KBM-7 (cell line): ENCODE measurements at places on chromosomes 3 and 15.

DNA sequence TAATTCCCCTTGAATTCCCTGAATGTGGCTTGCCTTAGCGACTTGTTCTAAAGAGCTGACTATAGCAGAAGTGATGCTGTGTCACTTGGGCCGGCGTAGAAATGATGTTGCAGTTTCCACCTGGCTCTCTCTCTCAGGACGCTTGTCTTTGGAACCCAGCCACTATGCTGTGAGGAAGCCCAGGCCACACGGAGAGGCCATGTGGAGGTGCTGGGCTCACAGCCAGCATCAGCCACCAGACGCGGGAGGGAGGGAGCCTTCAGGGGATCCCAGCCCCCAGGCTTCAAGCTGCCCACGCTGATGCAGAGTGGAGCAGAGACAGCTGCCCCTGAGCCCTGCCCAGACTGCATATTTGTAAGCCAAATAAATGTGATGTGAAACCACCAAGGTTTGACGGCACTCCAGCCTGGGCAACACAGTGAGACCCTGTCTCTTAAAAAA is 18.6 kb downstream of the RNU5B-1 start:
- peak; percentile 57 for DNase-seq

DNA sequence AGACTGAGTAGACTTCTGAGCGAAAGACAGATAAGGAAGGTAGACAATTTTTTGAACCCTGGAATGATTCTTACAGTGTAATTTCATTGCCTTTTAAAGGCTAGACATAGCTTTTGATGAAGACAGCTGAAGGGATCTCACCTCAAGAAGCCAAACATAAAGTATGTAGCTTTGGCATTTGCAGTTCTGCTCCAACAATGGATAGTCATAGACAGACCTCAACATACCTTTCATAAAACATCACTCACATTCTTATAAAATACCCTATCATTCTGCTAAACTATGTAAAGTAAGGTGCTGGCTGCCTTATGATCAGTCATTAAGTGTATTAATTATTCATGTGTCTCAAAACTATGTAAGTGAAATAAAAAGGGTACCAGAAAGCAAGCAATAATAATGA is 70.0 kb downstream of the UBE3A start:
- DNase-seq = no peak

DNA sequence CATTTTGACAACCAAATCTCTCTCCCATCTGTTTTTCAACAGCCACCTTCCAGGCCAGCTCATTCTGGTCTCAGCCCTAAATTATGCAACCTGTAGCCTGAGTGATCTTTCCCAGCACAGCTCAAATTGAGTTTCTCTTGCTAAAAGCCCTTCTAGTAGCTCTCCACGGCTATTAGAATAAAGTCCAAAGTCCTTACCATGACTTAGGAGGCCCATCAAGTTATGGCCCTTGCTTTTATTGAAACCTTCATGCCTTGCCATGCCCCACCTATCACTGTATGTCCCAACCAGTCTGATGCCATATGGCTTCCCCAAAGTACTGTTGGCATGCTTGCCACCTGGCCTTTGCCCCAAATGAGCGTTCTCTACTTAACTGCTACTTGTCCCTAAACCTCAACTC is 303.5 kb upstream of the GADL1 start:
- DNase-seq = no peak

DNA sequence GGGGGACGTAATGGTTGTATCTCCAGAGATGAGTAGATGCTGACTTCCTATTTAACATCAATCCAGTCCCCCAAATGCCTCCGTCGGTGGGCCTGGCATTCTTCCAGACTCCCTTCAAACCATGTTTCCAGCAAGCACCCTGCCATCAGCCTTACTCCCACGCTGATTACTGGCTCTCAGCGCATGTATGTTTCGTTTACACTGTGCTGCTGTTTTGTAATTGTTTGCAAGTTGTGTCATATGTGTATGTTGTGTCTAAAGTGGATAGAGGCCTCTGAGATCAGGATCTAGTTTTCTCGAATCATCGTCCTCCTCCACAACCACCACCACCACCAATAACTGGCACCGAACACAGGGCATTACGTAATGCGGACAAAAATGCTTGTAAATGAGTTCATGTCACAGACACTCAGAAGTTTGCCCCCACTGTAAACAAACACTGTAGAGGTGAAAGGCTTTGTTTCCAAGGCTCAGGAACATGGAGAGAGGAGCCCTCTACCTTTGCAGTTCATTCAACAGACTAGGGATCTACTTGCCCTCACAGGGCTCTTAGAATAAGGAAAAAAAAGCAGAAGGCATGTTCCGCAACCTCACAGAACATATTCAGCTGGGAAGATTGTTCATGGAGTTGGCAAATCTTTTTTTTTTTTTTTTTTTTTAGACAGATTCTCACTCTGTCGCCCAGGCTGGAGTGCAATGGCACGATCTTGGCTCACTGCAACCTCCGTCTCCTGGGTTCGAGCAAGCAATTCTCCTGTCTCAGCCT is 46.1 kb upstream of the SEMA4B start:
- DNase-seq = peak; percentile 33

DNA sequence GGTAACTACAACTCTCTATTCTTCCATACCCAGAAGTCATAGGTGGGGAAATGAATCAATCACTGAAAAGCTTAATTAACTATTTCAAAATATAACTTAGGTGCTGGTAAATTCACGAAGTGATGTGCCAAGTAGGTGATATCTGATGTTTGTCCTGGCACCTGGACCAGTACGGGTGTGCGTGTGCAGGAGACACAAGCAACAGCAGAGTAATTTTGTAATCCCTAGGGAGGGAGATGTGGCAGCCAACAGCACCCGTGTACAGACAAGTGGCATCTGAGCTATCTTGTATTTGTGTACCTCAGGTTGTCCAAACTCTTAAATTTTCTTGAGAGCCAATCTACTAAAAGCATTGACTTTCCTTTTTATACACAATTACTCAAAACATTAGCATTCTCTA is 22.8 kb downstream of the USF3 start:
- DNase-seq = no peak

- peak; percentile 56 for DNase-seq
Measured at GRCh38 chr15:89496155-89497098, at the start of gene RHCG. RHCG (minus strand) TSS chr15:89496583; CDS start chr15:89496544, 39 bp downstream.

- no peak for DNase-seq
Measured at GRCh38 chr3:23659840-23660430, 145.8 kb upstream of the UBE2E1 start.

DNA sequence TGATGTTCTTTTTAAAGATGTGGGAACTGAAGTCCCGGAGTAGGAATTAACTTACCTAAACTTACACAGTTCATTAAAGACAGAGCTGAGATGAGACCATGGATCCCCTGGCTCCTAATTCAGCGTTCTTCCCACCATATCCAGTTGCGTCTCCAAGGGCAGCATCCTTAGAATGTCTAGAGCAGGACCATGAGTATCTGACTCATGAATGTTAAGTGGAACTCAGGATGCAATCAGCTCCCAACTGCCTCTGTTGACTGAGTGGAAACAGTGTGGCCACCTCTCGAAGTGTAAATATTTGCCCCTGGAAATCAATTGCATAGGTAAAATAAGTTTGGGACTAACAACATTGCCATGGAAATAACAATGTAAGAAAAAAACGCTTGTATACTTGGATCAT is 2.5 kb downstream of the SNTN start:
- no peak for DNase-seq

DNA sequence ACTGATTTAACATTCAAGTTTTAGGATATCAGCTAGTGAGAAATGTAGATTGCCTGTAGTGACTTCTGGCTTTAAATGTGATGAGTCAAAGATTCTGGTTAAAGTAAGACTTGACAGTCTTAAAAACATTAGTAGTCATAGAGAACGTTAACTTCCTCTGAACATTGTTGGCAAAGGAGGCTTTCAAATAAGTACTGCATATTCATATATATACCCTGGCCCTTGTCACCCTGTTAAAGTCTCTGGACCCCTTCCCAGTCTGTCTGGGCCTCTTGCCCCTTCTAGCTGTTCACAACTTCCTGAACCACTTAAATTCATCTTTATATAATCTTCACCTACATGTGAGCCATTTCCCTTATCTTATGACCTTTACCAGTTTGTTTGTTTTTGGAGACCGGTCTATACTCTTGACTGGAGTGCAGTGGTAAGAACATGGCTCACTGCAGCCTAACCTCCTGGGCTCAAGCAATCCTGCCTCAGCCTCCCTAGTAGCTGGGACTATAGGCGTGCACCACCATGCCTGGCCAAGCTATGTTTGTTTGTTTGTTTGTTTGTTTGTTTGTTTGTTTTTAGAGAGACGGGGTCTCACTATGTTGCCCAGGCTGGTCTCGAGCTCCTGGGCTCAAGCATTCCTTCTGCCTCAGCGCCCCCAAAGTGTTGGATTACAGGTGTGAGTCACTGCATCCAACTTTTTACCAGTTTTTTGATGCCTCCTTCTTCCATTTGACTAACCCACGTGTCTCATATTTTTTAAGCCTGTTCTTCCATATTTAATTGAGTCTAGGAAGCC is 64.4 kb upstream of the CRTC3 start:
- DNase-seq = no peak

- no peak for DNase-seq
Measured at GRCh38 chr3:30476368-30477084, 129.9 kb upstream of the TGFBR2 start.

DNA sequence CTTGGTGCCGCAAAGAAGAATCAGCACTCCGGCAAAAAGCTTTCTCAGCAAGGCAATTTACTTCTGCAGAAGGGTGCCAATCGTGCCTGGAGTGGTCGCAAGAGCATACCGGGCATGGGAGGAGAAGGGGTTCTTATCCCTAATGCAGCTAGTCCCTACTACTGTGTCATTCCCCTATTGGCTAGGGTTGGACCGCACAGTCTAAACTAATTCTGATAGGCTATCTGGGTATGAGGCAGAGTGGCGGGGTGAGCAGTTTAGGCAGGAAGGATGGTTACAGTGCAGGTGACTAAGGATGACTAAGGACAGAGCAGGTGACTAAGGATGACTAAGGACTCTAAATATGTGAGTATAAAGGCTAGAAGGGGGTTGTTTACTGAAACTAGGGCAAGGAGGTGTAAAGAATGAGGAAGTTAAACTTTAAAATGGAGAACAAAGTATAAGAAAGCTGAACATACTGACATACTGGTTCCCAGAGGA is 52.9 kb downstream of the PGBD4 start:
- DNase-seq = peak; percentile 26

DNA sequence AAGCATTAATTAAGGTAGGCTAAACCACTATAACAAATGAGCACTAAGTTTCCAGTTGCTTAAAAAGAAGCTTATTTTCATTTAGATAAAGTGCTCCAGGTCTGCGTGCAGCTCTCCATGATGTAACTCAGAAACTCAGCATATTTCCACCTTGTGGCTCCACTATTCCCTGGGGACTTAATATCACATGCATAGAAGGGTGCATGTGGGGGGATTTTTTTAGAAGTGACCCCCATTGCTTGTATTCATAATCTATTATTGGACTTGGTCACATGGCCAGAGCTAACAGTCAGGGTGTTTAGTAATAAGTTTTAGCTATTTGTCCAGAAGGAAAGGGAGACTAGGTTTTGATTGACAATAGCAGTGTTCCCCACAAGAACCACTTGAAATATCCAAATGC is 86.8 kb downstream of the TMCO5A start:
- no peak for DNase-seq

DNA sequence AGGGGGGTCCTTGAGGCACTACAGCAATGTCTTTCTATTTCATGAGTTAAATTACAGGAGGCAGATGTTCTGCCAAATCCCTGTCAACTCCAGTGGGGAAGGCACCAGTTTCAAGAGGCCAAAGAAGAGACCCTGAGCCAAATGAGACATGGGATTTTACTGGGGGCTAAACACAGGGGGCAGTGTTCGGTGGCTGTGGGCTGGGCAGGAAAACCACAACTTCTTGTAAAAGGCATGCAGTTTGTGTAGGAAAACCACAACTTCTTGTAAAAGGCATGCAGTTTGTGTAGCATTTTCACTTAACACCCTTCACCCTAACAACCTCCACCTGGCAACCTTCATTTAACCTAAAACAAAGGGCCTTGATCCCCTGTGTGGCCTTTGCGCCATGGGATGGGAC is 61.0 kb downstream of the POLR2M start:
- peak; percentile 24 for DNase-seq

DNA sequence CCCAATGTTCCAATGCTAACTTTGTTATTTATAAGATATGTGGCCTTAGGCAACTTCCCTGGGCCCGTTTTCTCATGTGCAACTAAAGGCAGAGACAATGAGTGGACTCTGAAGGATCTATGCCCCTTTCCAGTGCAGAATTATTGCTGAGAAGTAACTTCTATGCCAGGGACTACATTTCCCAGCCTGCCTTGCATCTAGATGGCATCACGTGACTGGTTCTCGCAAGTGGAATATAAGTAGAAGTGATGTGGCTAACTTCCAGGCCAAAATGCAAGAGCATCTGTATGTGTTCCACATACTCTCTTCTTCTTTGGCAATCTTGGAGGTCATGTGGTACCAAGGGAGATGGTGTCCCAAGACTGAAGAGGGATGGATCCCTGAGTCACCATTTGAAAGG is 674.4 kb downstream of the NTRK3 start:
- DNase-seq = no peak

GRCh38 chr3:187223799-187224198 is 26.5 kb downstream of the RTP1 start:
- no peak for DNase-seq

DNA sequence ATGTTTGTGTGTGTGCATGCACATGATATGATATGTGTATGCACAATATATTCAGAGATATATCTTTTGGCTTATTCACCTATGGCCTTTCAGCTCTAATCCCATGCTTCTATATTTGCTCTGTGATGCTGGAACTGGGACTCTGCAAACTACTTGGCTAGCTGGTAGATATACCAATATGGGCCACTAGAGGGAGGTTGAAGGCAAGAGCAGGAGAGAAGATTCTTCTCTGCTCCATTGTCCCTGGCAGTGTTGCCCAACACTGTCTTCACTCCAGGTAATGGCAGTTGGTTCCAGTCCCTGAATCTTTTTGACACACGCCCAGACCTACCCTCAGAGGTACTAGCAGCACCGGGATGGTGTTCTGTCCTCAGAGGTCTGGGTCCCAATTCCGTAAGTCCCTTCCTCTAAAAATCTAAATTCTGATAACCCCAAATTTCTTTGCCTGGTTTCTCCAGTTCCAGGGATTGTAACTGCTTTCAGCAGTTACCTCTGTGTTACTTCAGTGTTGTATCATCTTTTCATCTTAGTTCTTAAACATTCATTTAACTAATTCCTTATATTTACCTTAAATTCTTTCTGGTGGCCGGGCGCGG is 44.7 kb downstream of the GTPBP8 start:
- DNase-seq = peak; percentile 69

- no peak for DNase-seq
Measured at GRCh38 chr3:47578119-47578632, 489 bp downstream of the CSPG5 start.

GRCh38 chr3:85342915-85343314 is 384.1 kb downstream of the CADM2 start:
- peak; percentile 15 for DNase-seq

GRCh38 chr3:37620071-37620635 is 241.5 kb upstream of the CTDSPL start:
- peak; percentile 5 for DNase-seq

DNA sequence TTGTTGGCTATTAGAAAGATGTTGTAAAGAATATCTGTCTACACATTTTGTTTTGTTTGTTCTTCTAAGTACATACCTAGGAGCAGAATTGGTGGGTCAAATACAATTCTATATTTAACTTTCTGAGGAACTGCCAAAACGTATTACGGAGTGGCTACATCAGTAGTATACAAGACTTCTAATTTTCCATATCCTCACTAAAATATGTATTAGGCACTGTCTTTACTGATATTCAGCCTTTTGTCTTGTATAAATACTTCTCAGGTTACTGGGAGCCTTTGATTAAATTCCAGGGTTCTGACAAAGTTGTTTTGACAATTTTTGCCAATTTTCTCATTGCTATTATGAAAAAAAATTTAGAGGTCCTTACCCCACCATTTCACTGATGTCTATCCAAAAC is 146.7 kb downstream of the NR2E3 start:
- DNase-seq = no peak

- no peak for DNase-seq
Measured at GRCh38 chr15:55959744-55960447, 33.5 kb downstream of the NEDD4 start.
